Neuronal stem cell (in vitro differentiated cells): ENCODE measurements at places on chromosomes 4 and X.

DNA sequence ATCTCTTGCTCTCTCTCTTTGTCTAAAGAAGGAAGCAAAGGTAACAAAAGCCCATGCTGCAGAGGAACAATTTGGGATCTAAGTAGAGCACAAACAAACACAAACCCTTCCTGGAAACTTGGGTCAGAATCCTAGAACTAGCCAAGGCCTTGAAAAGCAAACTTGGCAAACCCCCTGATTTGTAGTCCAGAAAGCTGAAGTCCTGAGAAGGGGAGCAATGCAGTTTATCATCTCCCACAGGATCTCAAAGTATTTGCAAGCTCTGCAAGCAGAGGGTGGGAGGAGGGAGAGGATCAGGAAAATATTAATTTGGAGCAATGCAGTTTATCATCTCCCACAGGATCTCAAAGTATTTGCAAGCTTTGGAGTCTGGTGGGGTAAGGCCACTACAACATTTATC, 379.5 kb upstream of the FGF13 start:
- DNase-seq: no peak

- no peak for DNase-seq
Measured at GRCh38 chr4:152217896-152218295, 318.0 kb downstream of the FBXW7 start.

- no peak for DNase-seq
Measured at GRCh38 chr4:181219783-181220416, 1023.3 kb upstream of the TENM3 start.

GRCh38 chrX:47176101-47176740, 17.4 kb upstream of the UBA1 start:
- DNase-seq: no peak

DNA sequence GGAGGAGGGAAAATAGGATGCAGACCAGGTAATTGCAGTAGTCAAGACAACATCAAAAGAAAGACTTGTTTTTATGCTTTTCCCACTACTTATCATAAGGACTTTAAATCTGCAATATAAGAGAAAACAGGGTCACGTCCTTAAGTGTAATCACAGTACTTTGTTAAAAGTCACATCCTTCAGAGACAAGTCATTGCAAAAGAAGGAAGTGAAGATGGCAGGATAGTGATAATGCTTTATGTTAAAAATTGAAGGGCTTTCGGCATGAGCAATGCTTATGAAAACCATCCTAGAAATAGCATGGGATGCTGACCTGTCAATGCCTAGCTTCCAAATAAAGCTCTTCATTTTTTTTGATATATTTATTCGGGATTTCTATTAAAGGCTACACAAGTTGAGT, 110.2 kb upstream of the TENM3 start:
- DNase-seq: no peak

GRCh38 chr4:24244663-24245490, 339.5 kb downstream of the DHX15 start:
- peak; percentile 12 for DNase-seq

- DNase-seq: no peak
Measured at GRCh38 chr4:35867057-35867456, 377.3 kb downstream of the ARAP2 start.

- DNase-seq: no peak
Measured at GRCh38 chr4:174763454-174764104, 65.5 kb downstream of the GLRA3 start.

GRCh38 chr4:23305026-23305425, 584.8 kb downstream of the PPARGC1A start:
- no peak for DNase-seq

GRCh38 chr4:168569066-168569930, 72.4 kb downstream of the PALLD start:
- no peak for DNase-seq

DNA sequence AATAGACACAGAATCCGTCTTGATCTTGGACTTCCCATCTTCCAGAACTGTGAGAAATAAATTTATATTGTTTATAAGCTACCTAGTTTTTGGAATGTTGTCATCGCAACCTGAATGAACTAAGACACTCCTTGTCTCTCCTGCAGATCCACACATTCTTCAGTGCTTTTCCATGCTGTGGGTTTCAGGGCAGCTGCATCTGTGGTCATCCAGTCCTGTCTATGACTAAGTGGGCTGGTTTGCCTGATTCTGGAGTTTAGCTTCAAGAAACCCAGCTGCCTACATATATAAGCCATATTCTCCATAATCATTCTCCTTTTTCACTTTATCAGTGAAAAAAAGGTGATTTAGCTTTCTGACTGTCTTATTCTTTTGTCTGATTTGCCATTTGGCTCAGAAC, 170.3 kb upstream of the KIT start:
- no peak for DNase-seq

- no peak for DNase-seq
Measured at GRCh38 chrX:49276671-49277534, 7.3 kb downstream of the PPP1R3F start.

DNA sequence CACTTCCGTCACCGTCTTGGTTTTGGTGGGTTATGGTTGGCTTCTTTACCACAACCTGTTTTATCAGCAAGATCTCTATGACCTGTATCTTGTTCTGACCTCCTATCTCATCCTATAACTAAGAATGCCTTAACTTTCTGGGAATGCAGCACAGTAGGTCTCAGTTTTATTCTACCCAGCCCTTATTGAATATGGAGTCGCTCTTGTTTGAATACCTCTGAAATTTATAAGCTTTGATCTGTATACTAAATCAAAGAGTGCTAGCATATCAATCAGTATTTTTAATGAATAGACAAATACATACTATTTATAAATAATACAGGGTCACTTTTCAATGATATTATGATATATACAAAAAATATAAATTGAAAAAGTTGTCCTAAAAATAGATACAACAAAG, 690.0 kb downstream of the TRAM1L1 start:
- no peak for DNase-seq

DNA sequence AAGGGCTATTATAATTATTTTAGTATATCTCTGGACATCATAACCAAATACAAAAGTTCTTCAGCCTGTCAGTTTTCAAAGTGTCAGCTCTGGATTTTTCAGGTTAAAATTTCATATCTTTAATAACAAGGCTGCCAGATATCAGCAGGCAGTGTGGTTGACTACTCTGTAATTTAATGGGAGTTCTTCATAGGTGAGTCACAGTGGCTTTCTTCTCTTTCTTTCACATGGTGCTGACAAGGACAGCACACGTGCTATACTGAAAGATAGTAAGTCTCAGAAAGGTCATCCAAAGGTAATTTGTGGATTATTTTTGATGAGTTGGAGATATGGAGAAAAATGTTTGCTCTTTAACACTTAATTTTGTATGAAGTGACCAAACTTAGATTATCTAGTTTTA, 43.2 kb downstream of the GALNT7 start:
- DNase-seq: no peak

DNA sequence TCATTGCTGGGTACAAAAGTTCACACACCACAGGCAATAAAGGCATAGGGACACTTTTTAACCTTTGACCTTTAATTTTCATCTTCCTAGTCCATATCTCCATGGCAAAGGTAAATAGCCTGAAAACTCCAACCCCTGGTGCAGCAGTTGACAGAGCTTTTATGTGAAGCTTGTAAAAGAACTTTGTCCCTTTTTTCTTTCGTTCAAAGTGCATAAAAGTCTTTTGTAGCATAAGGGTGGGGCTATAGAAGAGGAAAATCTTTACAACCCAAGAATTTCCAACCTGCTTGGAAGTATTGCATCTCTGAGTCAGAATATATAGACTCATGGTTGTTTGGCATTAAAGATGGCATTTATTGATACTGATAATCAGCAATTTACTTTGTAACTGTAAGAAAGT, 20.4 kb downstream of the POF1B start:
- DNase-seq: no peak

DNA sequence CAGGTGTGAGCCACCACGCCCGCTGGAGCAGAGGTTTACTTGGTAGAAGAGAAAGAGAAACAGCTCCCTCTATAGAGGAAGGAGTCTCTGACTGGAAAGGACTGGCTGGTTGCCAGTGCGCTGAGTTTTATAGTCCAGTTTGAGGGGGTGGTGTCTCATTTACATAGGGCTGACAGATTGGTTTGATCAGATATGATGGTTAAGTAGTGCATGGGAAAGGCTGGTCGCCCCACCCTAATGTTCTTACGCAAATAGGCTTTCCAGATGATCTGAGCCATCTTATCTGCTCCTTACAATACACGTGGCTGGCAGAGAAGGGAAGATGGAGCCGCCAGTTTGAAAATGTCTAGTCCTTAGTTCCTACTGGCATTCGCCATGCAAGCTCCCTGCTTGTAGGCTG, 439.5 kb downstream of the NAF1 start:
- no peak for DNase-seq

DNA sequence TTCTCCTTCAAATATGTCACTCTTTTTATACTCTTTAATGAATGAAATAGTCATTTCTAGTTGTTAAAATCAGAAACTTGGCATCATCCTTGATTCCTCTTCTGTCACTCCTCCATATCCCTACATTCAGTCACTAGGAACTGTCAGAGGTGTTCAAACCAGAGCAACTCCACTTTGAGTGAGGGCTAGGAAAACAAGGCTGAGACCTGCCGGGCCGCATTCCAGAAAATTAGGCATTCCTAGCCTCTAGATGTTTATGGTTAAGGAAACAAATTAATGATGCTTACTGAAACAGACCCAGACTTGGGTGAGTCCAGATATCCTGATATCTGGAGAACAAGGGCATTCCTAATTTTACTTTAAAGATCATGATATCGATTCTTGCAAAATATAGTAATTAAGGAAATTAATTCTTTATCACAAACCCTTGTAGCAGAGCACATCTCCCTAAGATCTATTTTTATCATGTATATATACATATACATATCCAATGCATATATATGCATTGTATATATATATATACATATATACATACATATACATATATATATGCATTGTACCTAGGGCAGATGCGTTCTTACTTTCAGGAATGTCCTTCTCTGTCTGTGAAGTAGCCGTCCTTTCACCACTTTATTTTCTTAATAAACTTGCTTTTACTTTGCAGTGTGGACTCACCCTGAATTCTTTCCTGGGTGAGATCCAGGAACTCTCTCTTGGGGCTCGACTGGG, 98.4 kb upstream of the GC start:
- DNase-seq: no peak

GRCh38 chr4:173318648-173319211, 15.4 kb downstream of the HMGB2 start:
- DNase-seq: no peak

GRCh38 chr4:158938220-158939044, 164.4 kb upstream of the RAPGEF2 start:
- DNase-seq: no peak

DNA sequence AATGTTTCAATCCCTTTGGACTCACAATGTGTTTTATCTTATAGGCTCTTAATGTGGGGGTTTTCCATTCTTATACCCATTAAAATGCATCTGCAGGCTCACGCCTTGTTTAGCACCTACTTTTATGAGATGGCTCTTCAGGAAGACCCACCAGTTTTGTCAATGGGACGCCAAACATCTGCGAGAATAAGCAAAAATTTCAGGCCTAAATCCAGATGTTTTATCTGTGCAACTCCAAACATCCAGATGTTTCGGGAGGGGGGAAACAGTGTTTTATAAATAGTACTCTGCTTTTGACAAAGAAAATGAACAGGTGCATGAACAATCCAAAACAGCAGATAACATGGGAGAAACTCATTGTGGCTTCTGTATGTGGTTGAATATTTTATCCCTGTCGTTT, 342.8 kb downstream of the DHX15 start:
- DNase-seq: no peak

GRCh38 chr4:185204238-185204910, 574 bp upstream of the CFAP97 start:
- no peak for DNase-seq

- no peak for DNase-seq
Measured at GRCh38 chr4:55395218-55395528, 584 bp upstream of the TMEM165 start.

DNA sequence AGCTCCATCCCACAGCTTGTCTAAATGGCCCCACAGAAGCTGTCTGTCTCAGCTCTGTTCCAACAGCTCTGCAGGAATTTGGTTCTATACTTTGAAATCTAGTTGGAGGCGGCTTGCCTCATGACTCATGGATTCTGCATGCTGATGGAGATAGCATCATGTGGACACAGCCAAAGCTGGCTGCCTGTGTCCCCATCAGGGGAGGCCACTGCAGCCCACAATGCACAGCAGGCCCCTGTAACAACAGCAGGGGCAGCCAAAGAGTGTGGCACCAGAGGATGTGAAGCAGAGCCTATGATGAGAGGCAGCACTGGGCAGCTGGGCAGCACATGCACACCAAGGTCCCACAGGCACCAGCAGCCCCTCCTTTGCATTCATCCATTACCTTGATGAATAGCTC, 67.2 kb downstream of the DCAF12L1 start:
- DNase-seq: no peak
